ENCODE measurements at places on chromosomes 11 and 22.

GRCh38 chr11:44261800-44262591 lies 47.9 kb downstream of the ALX4 start:
- no peak overlapping the region for H3K4me3 ChIP-seq
- no peaks in the 10 kb centered on the region for H3K27me3 ChIP-seq
- H3K4me1 ChIP-seq: peaks cover 3% of the 10 kb centered on the region

DNA sequence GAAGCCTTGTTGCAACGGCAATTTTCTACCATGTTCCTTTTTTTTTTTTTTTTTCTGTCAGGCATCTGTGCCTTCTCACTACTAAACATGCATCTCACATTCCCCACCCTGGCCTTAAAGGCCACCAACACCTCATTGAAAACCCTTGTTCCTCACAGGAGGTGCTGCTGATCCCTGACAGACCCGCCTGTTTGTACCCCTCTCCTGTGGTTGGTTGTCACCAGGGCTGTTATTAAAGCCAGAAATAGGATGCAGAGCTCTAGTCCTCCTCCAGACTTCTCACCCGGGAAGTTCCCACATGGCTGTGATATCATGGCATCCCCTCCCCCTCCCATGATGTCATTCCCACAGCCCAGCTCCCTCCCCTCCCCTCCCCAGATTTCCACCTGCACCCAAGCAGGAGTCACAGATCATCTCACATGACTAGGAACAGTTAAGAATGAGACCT lies 302.8 kb upstream of the NCAM1 start:
- H3K27ac ChIP-seq: peak overlapping the region; percentile 18
- no peak overlapping the region for H3K4me3 ChIP-seq
- no peaks in the 10 kb centered on the region for H3K36me3 ChIP-seq
- no peak for DNase-seq
- peaks cover 14% of the 10 kb centered on the region for H3K4me1 ChIP-seq

GRCh38 chr11:76653012-76653673 lies 17.4 kb downstream of the LRRC32 start:
- no peaks in the 10 kb centered on the region for H3K36me3 ChIP-seq
- DNase-seq: no peak
- H3K4me1 ChIP-seq: peaks cover 19% of the 10 kb centered on the region
- no peak overlapping the region for H3K27ac ChIP-seq
- H3K27me3 ChIP-seq: no peaks in the 10 kb centered on the region

DNA sequence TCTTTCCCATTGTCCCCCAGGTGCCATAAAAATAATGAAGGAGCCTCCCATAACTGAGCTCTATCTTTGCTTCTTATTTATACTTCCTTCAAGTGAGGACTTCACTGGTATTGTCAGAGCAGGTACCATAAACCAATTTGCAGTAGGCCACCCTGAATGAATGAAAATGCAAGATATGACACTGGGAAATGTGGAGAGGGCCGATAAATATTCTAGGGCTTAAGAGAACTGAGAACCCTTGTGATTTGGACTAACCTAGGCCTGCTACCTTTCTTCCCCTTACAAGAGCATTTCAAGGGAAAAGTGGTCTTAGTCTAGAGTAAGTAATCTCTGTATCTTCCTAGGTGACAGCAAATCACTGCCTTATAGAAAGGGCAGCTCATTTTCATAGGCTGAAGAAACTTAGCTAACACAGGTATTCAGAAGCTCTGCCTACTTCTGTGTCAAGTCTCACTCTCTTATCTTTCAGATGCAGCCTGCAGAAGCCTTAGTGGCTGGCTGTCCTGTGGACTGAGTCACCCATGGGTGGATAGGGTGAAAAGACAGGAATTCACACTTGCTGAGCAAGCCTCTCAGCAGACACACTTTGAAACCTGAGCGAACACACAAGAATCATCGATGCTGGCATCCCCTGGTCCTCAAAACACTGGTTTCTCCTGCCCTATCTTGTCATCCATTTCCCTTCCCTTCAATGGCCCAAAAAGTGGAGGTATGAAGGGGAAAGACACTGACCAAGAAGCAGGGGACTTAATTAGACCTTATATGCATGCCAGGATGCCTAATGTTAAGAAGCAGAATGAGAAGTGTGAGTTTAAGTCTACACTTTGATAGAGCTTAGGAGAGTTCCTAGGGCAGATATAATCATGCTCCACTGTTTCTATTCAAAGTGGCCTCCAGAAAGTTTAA lies 15.2 kb downstream of the NRIP3 start:
- no peaks in the 10 kb centered on the region for H3K4me1 ChIP-seq
- no peak for DNase-seq
- H3K36me3 ChIP-seq: no peaks in the 10 kb centered on the region
- H3K27ac ChIP-seq: no peak overlapping the region

DNA sequence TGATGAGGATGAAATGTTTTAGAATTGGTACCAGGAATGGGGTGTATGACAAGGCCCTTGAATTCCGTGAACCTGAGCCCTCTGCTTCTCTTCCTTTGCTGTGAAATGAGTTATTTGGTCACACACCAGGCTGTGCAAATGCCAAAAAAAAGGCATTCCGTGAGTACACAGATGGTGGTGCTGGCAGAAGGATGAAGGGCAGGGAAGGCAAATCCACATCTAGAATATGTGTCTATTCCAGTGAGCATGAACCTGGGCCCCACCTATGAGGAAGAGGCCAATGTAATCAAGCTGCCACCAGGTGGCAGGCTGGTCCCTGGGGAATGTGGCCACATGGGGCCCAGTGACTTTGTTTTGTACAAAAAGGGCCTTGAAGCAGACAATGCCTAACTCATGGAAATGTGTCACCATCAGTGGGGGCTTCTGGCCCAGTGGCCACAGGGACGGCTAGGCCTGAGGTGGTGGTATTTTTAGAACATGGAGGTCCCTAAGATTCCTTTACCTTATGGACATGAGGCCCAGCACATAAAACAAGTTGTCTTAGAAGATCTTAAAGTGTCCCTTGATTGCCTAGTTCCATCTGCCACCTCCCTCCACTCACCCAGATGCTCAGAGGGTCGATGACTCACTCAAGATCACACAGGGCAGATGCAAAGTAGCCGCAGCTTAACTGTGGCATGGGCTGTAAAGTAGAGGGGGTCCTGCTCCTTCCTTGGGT lies 3.9 kb upstream of the RNF215 start:
- no peaks in the 10 kb centered on the region for H3K4me1 ChIP-seq
- H3K4me3 ChIP-seq: no peak overlapping the region
- DNase-seq: peak; percentile 73
- no peak overlapping the region for H3K27ac ChIP-seq
- no peaks in the 10 kb centered on the region for H3K27me3 ChIP-seq

- H3K27ac ChIP-seq: no peak overlapping the region
- no peaks in the 10 kb centered on the region for H3K4me1 ChIP-seq
- no peaks in the 10 kb centered on the region for H3K36me3 ChIP-seq
- no peak for DNase-seq
- H3K4me3 ChIP-seq: no peak overlapping the region
Observed at GRCh38 chr11:62433904-62434276, 15.1 kb downstream of the SCGB1A1 start.

DNA sequence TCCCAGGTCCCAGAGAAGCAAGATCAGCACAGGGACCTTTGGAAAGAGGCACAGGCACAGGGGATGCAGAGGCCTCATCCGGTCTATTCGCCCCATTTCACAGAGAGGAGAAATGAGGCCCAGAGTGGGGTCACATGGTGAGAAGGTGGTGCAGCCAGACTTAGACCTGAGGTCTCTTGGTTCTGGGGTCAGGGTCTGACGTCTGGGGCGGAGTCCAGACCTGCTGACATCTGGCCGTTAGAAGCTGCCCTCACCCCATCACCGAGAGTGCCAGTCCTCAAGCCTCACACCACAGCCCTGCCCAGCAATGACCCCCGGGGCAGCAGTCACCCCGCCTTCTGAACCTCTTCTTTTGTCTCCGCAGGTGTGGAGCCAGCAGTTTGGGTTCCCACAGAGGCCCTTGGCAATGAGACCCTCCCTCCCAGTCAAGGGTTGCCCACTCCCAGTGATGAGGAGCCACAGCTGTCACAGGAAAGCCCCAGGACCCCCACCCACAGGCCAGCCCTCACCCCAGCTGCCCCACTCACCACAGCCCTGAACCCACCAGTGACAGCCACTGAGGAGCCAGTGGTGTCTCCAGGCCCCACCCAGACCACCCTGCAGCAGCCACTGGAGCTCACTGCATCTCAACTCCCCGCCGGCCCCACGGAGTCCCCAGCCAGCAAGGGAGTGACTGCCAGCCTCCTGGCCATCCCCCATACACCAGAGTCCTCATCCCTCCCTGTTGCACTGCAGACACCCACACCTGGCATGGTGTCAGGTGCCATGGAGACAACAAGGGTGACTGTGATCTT lies 62.4 kb downstream of the OTOG start:
- H3K27me3 ChIP-seq: no peaks in the 10 kb centered on the region
- DNase-seq: no peak
- no peak overlapping the region for H3K4me3 ChIP-seq
- H3K27ac ChIP-seq: no peak overlapping the region
- no peaks in the 10 kb centered on the region for H3K36me3 ChIP-seq
- no peaks in the 10 kb centered on the region for H3K4me1 ChIP-seq

GRCh38 chr22:23750714-23751440 lies at the start of gene ZNF70:
TSS of gene ZNF70 (minus strand) at chr22:23751112. CDS start at chr22:23745140, 5,972 bp downstream.
- peak within 1 kb of the TSS; percentile 94 for H3K27ac ChIP-seq
- no peaks in the 10 kb centered on the region for H3K27me3 ChIP-seq
- no peaks in the 10 kb centered on the region for H3K36me3 ChIP-seq
- H3K4me3 ChIP-seq: peak within 1 kb of the TSS; percentile 87
- peaks cover 7% of the 10 kb centered on the region for H3K4me1 ChIP-seq

DNA sequence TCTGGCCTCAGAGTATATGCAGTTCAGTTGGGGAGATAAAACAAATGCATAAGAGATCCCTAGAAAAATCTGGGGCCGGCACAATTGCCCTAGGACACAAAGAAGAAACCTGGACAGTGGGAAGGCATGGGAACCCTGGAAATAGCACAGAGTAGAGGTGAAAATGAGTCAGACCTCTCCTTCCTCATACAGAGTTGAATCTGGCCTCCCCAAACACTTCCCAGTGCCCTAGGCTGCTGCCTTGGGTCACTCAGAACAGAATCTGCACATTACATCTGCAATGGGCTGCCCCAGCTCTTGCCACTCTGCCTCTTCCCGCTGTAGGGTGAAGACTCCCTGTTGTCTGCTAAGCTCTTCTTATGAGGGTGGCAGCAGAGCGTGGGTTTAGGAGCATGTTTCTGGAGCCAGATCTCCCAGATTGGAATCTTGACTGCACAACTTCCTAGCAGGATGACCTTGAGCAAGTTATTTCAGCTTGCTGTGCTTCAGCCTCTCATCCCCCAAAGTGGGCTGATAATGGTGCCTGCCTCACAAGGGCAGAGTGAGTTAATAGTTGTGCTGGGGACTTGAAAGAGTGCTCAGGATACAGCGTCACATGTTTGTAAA lies 47.1 kb upstream of the NECTIN1 start:
- H3K4me3 ChIP-seq: no peak overlapping the region
- no peak overlapping the region for H3K27ac ChIP-seq
- peaks cover 47% of the 10 kb centered on the region for H3K4me1 ChIP-seq
- no peaks in the 10 kb centered on the region for H3K27me3 ChIP-seq

- peaks cover 13% of the 10 kb centered on the region for H3K36me3 ChIP-seq
- H3K27ac ChIP-seq: no peak overlapping the region
- H3K4me3 ChIP-seq: no peak overlapping the region
- peaks cover 4% of the 10 kb centered on the region for H3K27me3 ChIP-seq
- peak; percentile 35 for DNase-seq
- no peaks in the 10 kb centered on the region for H3K4me1 ChIP-seq
Observed at GRCh38 chr11:45880772-45881570, 4.5 kb upstream of the MAPK8IP1 start.

GRCh38 chr11:67584205-67584880 lies 731 bp downstream of the GSTP1 start:
- no peaks in the 10 kb centered on the region for H3K36me3 ChIP-seq
- no peaks in the 10 kb centered on the region for H3K4me1 ChIP-seq
- H3K27me3 ChIP-seq: no peaks in the 10 kb centered on the region
- DNase-seq: peak; percentile 69
- H3K4me3 ChIP-seq: peak overlapping the region; percentile 56

- H3K27me3 ChIP-seq: no peaks in the 10 kb centered on the region
- H3K4me1 ChIP-seq: no peaks in the 10 kb centered on the region
- no peak for DNase-seq
- no peak overlapping the region for H3K27ac ChIP-seq
- no peaks in the 10 kb centered on the region for H3K36me3 ChIP-seq
- no peak overlapping the region for H3K4me3 ChIP-seq
Observed at GRCh38 chr11:87573708-87574107, 536.0 kb downstream of the TMEM135 start.

All from cardiac muscle cell (in vitro differentiated cells and primary cell).